ENCODE measurements at places on chromosomes 4 and X. TPM values are rescaled to one million over a fixed set of nuclear protein-coding genes. Genes with fewer than 3 reads are reported as not detected.

DNA sequence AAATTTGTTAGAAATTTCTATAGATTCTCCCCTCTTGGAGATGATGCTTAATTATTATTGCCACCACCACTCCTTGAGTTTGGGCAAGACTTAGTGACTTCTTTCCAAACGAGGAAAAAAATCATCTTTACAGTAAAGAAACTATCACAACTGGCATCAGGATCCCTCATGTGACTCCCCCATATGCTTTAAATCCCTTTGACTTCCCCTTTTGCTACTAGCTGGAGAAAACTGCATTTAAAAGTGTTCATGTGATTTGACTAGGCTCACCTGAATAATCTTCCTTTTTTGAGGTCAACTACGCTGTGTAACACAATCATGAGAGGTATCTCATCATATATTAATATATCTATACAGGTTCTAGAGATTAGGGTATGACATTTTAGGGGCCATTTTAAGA lies 30.3 kb upstream of the ENOX2 start:
- H3K27ac ChIP-seq = no peak overlapping the region
- H3K36me3 ChIP-seq = no peaks in the 10 kb centered on the region
- no peaks in the 10 kb centered on the region for H3K4me1 ChIP-seq

- peaks cover 2% of the 10 kb centered on the region for H3K27me3 ChIP-seq
- H3K4me3 ChIP-seq = no peak overlapping the region
- H3K4me1 ChIP-seq = no peaks in the 10 kb centered on the region
Measured at GRCh38 chr4:18538121-18538520, 516.6 kb upstream of the LCORL start.

- peak; percentile 50 for DNase-seq
- peaks cover 30% of the 10 kb centered on the region for H3K36me3 ChIP-seq
- peak overlapping the region; percentile 11 for H3K4me3 ChIP-seq
- peak overlapping the region; percentile 81 for H3K27ac ChIP-seq
- peaks cover 35% of the 10 kb centered on the region for H3K4me1 ChIP-seq
Measured at GRCh38 chr4:102789317-102789717, 28.5 kb upstream of the MANBA start.

DNA sequence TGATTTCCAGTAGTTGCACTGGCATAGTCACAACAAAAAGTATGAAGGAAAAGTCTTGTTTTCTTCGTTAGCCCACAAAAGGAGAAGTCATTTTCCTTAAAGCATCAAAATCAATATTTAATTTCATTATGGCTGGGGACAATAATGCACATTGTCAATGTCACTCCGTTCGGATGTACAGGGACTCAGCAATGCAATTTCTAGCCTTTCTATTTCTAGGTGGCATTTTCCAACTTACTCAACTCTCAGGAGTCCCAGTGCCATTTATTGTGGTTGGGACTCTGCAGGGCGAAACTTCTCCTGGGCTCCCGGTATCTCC lies 99.6 kb downstream of the CEP135 start:
- peaks cover 9% of the 10 kb centered on the region for H3K4me1 ChIP-seq
- no peak for DNase-seq
- H3K4me3 ChIP-seq = peak overlapping the region; percentile 82
- H3K36me3 ChIP-seq = no peaks in the 10 kb centered on the region
- peaks cover 17% of the 10 kb centered on the region for H3K27me3 ChIP-seq
- H3K27ac ChIP-seq = no peak overlapping the region

Gene TCEAL7
- total RNA-seq = 15.8 TPM

GRCh38 chr4:172721659-172722058 lies 447.0 kb upstream of the GALNT7 start:
- no peaks in the 10 kb centered on the region for H3K36me3 ChIP-seq
- no peak overlapping the region for H3K4me3 ChIP-seq
- H3K4me1 ChIP-seq = peaks cover 19% of the 10 kb centered on the region
- no peak overlapping the region for H3K27ac ChIP-seq
- DNase-seq = no peak
- no peaks in the 10 kb centered on the region for H3K27me3 ChIP-seq
